ENCODE measurements at places on chromosomes 1 and 21.

DNA sequence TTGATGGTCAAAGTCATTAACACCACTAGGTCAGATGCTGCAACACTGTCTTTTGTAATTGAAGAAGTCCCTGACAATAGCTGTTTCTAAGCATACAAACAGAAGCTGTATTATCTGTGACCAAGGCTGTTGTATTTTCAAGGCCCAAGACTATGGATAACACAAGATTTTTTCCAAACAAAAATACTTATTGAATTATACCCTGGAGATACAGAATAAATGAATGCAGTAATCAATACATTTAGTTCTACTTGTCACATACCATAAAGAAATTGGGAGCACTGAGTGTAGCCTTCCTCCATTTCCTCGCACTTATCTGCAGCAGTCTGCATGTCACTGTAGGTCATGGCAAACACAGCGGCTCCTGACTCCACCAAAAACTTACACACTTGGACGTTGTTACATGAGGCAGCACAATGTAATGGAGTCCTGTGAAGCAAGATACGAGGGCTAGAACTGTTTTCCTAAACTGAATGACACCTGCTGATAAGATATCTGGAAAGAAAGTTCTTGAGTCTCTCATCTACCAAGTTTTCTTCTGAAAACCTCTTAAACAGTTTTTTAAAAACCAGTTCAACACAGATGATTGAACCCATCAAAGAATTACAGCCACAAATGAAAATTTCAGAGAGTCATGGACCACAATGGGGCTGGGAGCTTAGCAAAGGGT, 56.9 kb downstream of the TP53BP2 start:
- DNase-seq: no peak

DNA sequence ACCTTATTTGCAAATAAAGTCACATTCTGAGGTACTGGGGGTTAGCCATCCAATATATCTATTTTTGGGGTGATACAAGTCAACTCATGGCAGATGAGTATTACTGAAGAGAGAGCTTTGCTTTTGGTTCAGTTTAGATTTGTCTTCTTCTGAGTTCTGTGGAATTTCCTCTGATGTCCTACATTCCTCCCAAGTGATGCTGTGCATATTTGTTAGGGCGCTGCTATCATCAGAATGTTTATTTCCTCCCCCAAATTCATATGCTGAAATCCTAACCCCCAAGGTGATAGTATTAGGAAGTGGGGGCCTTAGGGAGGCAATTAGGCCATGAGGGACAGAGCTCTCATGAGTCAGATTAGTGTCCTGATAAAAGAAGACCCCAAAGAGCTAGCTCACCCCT, 96.2 kb upstream of the WLS start:
- DNase-seq: no peak

DNA sequence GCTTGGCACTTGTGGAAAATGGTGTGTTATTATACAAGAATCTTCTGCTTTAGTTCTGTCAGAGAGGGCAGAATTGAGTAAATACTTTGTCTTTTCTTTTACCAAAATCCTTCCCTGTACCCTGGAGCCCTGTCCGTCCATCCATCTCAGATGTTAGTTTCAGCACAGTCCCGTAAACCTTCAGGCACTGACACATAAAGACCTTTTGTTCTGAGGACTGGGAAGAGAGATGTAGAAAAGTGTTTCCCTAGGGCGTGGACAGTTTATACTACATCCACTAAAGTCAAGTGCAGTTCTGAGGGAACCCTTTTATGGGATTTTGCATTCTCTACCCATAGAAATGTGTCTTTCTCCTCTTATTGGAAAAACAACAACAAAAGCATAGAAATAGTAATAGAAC, 162.4 kb downstream of the PDE4B start:
- DNase-seq: no peak

DNA sequence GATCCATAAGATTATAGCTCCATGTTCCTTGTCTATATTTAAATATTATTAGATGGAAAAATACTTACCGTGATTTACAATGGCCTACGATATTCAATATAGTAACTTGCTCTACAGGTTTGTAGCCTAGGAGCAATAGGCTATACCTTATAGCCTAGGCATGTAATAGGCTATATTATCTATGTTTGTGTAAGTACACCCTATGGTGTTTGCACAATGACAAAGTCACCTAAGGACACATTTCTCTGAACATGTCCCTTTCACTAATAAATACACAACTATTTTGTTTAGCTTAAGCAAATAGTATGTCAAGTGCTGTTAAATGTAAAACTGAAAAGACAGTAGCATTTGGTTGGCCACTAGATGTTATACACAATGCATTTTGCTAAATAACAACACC, 248.9 kb upstream of the ADGRL4 start:
- DNase-seq: no peak

DNA sequence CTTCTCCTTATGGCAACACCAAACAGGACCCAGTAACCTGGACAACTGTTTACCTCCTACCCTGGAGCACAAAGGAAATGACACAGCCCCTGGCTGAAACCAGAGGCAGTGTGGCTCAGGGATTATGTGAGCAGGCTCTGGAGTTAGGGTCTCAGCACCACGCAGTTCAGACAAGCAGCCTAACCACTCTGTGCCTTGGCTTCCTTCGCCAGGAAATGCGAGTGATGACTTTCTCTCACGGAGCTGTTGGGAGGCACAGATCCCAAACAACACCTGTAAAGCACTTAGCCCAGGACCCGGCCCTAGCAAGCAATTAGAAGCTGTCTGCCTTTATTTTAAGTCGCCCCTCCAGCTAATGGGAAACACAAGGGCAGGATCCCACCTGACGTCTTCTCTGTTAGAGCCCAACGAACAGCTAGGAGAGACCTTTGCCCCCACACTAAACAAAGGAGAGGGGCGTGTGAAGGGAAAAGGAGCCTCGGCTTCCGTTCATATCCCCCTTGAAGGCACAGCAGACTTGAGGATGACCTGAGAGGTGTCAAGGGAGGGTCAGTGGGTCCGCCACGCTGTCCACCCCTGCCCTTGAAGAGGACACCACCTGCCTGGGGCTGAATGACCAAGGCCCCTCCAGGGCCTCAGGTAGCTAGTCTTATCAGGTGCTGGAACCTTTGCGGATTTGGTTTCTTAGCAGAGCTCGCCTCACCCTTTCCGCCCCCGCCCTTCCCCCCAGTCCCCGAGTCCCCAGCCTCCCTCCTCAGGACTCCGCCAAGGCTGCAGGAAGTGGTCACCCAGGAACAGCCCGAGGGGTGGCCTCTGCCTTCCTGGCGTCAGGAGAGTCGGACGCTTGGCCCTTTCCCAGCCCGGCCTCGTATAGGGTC, 860 bp downstream of the TMEM63A start:
- DNase-seq: peak; percentile 80

DNA sequence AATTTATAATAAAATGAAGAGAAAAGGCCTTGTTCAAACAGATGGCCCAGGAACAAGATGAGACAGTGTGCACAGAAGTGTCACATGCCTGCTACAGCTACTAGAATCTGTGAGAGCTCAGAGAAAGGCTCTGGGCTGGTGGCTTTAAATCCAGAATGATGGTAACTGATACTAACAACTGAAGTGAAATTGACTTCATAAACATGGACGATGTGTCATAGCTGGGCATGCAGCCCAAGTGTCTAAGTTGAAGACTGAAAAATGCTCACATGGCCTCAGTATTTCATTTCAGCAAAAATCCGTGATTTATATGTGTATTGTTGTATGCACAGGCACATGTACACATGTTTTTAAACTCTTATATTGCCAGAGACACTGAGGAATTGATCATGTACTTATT, 208.3 kb upstream of the RUNX1 start:
- no peak for DNase-seq

DNA sequence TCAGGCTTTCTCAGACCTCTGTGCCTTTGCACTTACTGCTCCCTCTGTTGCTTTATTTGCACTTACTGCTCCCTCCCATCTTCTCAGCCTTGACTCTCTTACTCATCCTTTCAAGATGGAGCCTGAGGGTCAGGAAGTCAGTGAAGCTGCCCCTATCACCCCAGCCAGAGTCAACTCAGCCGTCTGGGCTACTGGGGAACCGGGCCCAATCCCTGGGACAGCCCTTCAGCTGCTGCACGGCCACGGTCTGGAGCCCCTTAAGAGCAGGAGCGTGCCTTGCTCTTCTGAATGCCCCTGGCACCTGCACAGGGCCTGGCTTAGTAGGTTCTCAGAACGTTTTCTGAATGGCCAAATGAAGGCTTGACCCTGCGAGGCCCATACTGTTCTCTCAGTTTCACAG, 244.4 kb downstream of the FOXD2 start:
- peak; percentile 33 for DNase-seq

DNA sequence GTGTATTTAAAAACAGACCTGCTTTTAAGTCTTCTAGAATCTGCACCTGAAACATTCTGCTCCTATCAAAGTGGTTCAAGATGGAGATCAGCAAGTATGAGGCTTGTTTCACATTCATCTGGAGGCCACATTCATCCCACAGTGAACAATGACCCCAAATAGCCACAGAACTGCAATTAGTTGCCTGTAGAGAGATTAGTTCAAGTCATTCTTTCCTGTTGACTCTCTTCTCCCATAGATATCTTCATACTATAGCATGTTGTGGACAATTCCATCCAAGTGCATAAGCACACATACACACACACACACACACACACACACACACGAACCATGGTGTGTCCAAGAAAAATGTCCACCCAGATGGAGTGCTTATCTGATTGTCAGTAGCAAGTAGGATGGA, 101.7 kb upstream of the FGGY start:
- no peak for DNase-seq

DNA sequence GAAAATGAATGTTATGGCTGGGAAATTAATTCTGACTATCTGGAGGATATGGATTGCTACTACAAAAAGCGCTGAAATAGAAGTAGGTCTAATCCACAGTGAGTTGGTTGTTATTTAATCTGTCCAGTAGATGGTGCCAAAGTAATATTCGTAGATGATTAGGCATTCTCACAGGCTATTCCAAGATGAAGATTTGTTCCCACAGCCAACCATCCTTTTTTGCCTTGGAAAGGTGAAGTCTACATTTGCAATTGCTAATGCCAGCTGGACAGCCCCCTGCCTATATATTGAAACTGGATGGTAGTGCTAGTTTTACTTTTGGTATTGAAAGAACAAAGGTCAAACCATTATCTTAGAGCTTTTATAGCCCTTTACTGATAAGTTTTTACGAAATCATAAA, 43.8 kb downstream of the RBM11 start:
- no peak for DNase-seq

DNA sequence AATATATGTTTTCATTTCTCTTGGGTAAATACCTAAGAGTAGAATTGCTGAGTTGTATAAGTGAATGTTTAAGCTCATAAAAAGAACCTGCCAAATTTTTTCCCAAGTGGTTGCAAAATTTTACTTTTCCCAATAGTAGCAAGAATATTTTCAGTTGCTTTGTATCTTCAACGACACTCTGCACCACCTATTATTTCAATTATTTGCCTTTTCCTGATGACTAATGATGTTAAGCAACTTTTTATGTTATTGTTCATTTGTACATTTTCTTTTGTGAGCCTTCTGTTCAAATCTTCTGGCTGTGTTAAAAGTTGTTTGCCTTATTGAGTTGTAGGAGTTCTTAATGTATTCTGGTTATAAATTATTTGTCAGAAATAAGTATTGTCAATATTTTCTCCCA, 299.1 kb upstream of the NRIP1 start:
- DNase-seq: no peak

- DNase-seq: no peak
These were observed 86.9 kb downstream of the NAV1 start for GRCh38 chr1:201625851-201626251.

GRCh38 chr1:242055749-242056320, 56.9 kb upstream of the MAP1LC3C start:
- DNase-seq: no peak

DNA sequence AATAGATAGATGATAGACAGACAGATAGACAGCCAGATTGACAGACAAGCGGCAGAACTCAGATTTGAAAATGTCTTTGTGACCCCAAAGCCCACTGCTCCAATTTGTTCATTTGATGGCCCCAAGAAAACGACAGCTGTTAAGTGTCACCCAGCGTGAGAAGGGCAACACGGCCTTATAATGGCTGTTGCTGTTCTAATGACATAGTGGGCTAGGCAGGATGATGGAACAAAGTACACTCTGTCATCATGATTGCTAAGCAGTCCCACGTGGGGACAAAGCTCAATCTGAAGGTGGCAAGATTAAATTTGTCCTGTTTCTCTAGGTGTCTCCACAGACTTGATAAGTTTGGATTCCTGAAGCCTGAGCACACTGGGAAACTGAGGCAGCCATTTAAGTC, 112.9 kb downstream of the DAB1 start:
- no peak for DNase-seq

- no peak for DNase-seq
These were observed 46.7 kb downstream of the TRABD2B start for GRCh38 chr1:47950471-47950870.

DNA sequence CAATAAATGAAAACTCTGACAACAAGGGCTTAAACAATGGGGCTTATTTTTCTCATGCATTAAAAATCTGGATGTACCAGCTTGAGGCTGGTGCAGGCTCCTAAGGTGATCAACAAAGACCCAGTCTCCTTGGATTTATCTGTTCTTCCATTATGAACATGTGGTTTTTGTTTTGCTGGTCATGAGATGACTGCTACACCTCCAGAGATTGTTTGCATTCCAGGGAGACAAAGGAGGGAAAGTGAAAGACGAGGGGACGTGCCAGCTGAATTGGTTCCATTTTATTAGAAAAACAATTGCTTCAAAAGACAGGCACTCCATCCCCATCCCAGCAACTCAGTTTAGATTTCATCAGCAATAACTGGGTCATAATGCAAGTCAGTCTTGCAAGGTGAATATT, 90.9 kb upstream of the KCNK1 start:
- DNase-seq: no peak

DNA sequence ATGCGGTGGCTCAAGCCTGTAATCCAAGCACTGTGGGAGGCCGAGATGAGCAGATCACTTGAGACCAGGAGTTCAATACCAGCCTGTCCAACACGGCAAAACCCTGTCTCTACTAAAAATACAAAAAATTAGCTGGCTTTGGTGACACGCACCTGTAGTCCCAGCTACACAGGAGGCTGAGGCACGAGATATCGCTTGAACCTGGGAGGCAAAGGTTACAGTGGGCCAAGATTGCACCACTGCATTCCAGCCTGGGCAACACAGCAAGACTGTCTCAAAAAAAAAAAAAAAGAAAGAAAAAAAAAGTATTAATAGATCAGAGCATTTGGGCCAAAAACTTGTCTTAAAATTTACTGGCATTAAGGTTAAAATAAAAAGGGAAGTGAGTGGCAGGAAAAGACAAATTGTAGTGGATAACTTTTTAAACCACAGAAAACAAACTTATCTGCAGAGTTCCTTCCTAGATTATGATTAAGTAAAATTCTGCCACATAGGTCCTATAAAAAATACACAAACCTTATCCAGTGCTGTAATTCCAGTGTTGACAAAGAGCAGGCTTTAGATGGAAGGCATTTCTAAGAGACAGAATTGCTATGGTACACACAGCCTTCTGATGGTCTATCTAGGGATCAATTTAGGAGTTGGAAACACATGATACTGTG, 53.3 kb downstream of the EIF4G3 start:
- no peak for DNase-seq

GRCh38 chr1:70819231-70819630, 228.4 kb downstream of the PTGER3 start:
- no peak for DNase-seq

- no peak for DNase-seq
These were observed 38.3 kb downstream of the SDCCAG8 start for GRCh38 chr1:243293941-243294722.

GRCh38 chr21:45226540-45227326, 61.0 kb downstream of the POFUT2 start:
- peak; percentile 73 for DNase-seq

Measured in activated effector memory CD4-positive, alpha-beta T cell treated with anti-CD3 and anti-CD28 coated beads, Interleukin-2, amount 50 U/mL, for 16 hours (primary cell).